ENCODE measurements at places on chromosomes 11 and 22.
A peak's percentile ranks its signal among the peaks of the same experiment; 100 is the strongest.

GRCh38 chr11:63869683-63870082 lies 30.8 kb downstream of the MARK2 start:
- no peak overlapping the region for H3K4me3 ChIP-seq
- peaks cover 93% of the 10 kb centered on the region for H3K4me1 ChIP-seq
- peak; percentile 69 for DNase-seq
- H3K27me3 ChIP-seq, result no peaks in the 10 kb centered on the region
- H3K27ac ChIP-seq, result peak overlapping the region; percentile 47

DNA sequence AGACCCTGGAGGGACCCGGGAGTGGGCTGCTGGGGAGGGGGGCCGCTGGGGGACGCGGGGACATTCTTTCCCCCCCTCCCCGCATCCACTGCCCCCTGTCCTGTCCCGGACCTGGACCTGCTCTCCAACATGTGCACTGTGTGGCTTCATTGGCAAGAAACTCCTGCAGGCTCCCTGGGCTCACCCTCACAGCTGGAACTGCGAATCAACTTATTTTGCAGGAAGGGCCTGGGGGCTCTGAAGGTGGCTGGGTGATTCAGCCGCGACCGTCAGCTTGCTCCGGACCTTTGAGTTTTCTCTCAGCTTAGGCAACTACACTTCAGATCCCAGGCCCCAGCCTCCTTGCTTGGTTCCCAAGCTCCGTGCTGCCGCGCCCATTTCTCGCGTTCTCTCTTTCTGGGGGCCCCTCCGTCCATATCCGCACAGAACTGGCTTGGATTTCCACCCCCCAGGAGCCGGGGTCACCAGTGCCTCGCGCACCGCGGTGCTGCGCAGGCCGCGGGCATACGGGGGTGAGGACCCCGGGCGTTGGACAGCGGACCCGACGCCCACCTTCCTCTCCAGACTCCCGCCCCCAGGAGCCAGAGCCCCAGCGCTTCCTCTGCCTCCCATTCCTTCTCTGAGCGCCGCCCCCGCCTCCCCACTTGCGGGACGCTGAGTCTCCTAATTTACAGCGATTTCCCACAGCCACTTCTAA lies 471 bp upstream of the AHNAK start:
- no peak for DNase-seq
- no peak overlapping the region for H3K27ac ChIP-seq
- H3K4me3 ChIP-seq, result peak overlapping the region; percentile 68
- peaks cover 71% of the 10 kb centered on the region for H3K4me1 ChIP-seq

DNA sequence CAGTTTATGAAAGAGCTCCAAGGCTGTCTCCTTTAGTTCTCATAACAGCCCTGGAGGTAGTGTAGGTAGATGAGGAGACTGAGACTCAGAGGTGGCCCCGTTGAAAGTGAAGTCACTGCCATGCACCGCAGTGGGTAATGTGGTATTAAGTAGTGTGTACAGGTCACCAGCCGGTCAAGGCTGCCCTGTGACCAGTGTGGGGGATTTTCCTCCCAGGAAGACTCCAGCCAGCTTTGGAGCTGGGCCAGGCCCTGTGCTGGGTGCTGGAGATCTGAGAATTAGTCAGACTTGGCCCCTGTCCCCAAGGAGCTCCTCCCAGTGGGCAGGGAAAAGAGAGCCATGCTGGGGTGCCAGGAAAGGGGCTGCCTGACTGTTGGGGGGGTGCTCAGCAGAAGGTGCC lies 5.3 kb downstream of the OMP start:
- H3K27ac ChIP-seq, result no peak overlapping the region
- H3K4me1 ChIP-seq, result no peaks in the 10 kb centered on the region
- no peak overlapping the region for H3K4me3 ChIP-seq
- DNase-seq, result no peak
- no peaks in the 10 kb centered on the region for H3K36me3 ChIP-seq

GRCh38 chr22:20553947-20554741 lies 46.7 kb downstream of the MED15 start:
- peak overlapping the region; percentile 95 for H3K27ac ChIP-seq
- H3K4me3 ChIP-seq, result no peak overlapping the region
- peaks cover 97% of the 10 kb centered on the region for H3K4me1 ChIP-seq
- DNase-seq, result no peak
- no peaks in the 10 kb centered on the region for H3K27me3 ChIP-seq

DNA sequence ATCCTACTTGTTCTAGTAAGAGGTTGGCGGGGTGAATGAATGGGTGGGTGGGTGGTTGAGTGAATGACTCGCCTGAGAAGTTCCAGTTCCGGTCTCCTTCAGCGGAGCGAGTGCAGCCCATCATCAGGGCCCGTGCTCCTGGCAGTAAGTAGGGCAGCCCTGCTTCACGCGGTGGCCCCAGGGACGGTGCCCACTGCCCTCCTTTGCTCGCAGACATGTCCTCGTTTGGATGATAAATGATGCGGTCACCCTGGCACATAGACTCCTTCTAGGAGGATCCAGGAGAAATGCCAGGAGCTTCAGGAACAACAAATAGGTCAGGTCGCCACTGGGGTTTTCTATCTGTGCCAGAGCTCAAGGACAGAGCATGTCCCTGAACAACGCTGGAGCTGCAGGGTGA lies 370.8 kb downstream of the CTTN start:
- H3K27me3 ChIP-seq, result peaks cover 1% of the 10 kb centered on the region
- no peak for DNase-seq
- H3K4me1 ChIP-seq, result no peaks in the 10 kb centered on the region
- H3K4me3 ChIP-seq, result no peak overlapping the region
- H3K27ac ChIP-seq, result no peak overlapping the region

GRCh38 chr11:8809241-8809938 lies 101.6 kb upstream of the AKIP1 start:
- H3K4me3 ChIP-seq, result no peak overlapping the region
- peaks cover 5% of the 10 kb centered on the region for H3K4me1 ChIP-seq
- no peak for DNase-seq
- H3K36me3 ChIP-seq, result no peaks in the 10 kb centered on the region

DNA sequence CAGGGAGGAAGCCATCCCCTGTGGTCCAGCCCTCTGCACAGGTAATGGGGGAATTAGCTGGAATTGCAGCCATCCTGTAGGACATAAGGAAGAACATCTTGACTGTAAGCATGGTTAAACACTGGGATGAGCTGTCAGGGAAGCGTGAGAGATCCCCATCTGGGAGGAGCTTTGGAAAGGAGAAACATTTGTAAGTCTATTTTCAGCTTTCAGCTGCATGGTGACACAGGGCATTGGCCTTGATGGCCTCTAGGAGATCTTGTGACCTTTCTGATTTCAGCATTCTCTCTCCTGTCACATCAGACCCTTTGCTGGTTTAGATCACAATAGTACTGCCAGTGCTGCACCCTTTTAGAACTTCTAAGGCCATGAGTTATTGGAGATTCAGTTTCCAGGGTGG lies 47.1 kb downstream of the BCR start:
- peak overlapping the region; percentile 25 for H3K27ac ChIP-seq
- DNase-seq, result no peak
- no peak overlapping the region for H3K4me3 ChIP-seq
- no peaks in the 10 kb centered on the region for H3K27me3 ChIP-seq
- peaks cover 60% of the 10 kb centered on the region for H3K4me1 ChIP-seq
- H3K36me3 ChIP-seq, result peaks cover 36% of the 10 kb centered on the region

- peak overlapping the region; percentile 6 for H3K4me3 ChIP-seq
- H3K27ac ChIP-seq, result no peak overlapping the region
- no peak for DNase-seq
- H3K4me1 ChIP-seq, result peaks cover 21% of the 10 kb centered on the region
- no peaks in the 10 kb centered on the region for H3K27me3 ChIP-seq
- peaks cover 9% of the 10 kb centered on the region for H3K36me3 ChIP-seq
Observed at GRCh38 chr11:66373265-66373664, 1.7 kb upstream of the SLC29A2 start.

- no peak overlapping the region for H3K27ac ChIP-seq
- no peak for DNase-seq
- no peak overlapping the region for H3K4me3 ChIP-seq
- peaks cover 10% of the 10 kb centered on the region for H3K27me3 ChIP-seq
- H3K4me1 ChIP-seq, result peaks cover 9% of the 10 kb centered on the region
Observed at GRCh38 chr22:24992946-24993345, 40.4 kb downstream of the KIAA1671 start.

DNA sequence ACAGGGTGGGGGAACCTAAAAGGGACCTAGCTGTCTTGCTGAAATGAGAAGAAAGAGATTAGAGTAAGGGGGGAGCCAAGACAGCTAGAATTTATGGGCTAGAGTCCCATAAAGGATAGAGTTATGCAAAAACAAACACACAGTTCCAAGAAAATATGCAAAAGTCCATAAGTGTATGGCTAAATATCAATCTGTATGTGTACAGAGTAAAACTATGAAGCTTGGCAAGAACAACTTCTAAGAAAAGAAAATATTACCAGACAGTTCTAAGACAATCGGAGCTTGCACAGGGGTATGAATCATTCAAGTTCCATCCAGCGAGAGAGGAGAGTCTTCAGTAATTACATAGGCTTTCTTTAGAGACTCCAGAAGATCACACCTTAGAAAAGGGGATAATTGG lies 41.8 kb downstream of the GDPD4 start:
- no peaks in the 10 kb centered on the region for H3K4me1 ChIP-seq
- H3K27me3 ChIP-seq, result peaks cover 11% of the 10 kb centered on the region

DNA sequence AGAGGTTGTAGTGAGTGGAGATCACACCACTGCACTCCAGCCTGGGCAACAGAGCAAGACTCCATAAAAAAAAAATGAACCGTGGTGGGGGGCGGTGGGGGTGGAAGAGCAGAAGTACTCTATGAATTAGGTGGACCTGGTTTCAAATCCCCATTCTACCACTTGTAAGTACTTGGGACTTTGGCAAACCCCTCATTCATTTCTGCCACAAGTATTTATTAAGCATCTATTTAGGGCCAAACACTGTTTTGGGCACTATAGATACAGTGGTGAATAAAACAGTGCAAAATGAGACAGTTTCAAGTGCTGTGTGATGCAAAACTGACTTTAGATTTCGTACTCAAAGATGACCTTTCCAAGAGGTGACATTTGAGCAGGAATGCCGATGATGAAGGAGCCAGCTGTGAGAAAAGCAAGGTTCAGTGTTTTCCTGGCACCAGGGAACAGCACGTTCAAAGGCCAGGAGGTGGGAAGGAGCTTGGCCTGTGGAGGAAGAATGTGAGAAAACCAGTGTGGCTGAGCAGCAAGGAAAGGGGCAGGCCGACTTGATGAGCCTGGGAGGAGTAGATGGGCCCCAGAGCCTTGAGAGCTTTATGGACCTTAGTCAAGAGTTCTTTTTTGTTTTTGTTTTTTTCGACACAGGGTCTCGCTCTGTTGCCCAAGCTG lies 1.4 kb upstream of the TMEM134 start:
- H3K27ac ChIP-seq, result peak overlapping the region; percentile 6
- H3K36me3 ChIP-seq, result peaks cover 5% of the 10 kb centered on the region
- peaks cover 26% of the 10 kb centered on the region for H3K4me1 ChIP-seq

GRCh38 chr11:86761978-86762377 lies 38.4 kb upstream of the PRSS23 start:
- no peak overlapping the region for H3K4me3 ChIP-seq
- DNase-seq, result no peak
- peaks cover 9% of the 10 kb centered on the region for H3K27me3 ChIP-seq
- H3K27ac ChIP-seq, result no peak overlapping the region
- H3K4me1 ChIP-seq, result no peaks in the 10 kb centered on the region

- no peak for DNase-seq
- no peaks in the 10 kb centered on the region for H3K4me1 ChIP-seq
- no peaks in the 10 kb centered on the region for H3K36me3 ChIP-seq
Observed at GRCh38 chr11:101810546-101810945, 104.3 kb upstream of the CEP126 start.

DNA sequence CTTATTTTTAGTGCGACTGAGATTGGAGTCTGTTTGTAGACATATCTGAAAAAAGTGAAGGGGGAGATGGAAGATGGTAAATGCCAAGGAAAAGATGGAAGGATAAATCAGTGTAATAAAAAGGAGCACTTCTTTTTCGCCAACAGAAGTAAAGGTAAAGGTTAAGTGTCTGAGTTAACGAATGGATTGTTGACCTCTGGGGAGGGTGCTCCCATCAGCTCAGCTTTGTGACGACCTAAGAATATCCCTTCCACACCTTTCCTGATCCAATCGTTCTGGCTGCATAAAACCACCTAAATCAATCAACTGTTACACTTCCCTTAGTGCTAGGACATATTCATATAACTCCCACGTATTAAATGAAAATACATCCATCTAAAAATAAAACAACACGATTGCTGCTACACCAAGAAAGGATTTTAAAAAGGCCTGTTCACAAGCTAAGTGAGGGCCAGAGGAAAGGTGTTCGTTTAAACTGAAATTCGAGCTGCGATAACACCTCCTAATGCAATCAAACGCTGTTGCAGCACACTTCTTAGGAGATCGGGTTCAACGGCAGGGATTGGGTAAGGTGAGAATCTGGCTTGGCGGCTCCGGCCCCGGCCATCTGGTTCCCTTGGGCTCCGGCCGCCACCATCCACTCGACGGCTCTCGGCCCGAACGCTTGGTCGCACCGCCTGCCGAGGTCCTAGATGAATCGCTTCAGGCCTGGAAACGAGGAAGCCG lies 658 bp downstream of the C11orf71 start:
- H3K36me3 ChIP-seq, result peaks cover 32% of the 10 kb centered on the region
- H3K27me3 ChIP-seq, result no peaks in the 10 kb centered on the region
- H3K4me1 ChIP-seq, result peaks cover 36% of the 10 kb centered on the region
- DNase-seq, result no peak

GRCh38 chr11:110655967-110656366 lies 56.3 kb downstream of the ARHGAP20 start:
- H3K27ac ChIP-seq, result no peak overlapping the region
- H3K27me3 ChIP-seq, result peaks cover 12% of the 10 kb centered on the region
- no peak for DNase-seq
- H3K4me1 ChIP-seq, result no peaks in the 10 kb centered on the region
- no peaks in the 10 kb centered on the region for H3K36me3 ChIP-seq
- H3K4me3 ChIP-seq, result no peak overlapping the region

Data from activated CD8-positive, alpha-beta T cell treated with anti-CD3 and anti-CD28 coated beads for 36 hours (primary cell).